ENCODE measurements at places on chromosomes 16 and 17.
A peak's percentile ranks its signal among the peaks of the same experiment; 100 is the strongest.

DNA sequence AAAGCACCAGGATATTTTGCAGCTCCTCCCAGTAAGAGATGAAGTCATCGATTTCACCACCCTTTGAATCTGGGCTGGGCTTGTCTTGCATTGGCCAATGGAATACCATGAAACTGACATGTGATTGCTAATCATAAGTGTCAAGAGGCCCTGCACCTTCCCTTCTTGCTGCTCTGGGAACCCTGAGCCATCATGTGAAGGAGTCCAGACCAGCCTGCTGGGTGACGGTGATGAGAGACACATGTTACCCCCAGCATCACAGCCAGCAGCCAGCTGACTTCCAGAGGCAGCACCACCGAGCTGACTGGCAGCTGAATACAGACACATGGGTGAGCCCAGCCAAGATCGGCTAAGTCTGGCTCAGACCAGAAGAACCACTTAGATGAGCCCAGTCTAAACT is 43.6 kb upstream of the CACNG4 start:
- DNase-seq = no peak

DNA sequence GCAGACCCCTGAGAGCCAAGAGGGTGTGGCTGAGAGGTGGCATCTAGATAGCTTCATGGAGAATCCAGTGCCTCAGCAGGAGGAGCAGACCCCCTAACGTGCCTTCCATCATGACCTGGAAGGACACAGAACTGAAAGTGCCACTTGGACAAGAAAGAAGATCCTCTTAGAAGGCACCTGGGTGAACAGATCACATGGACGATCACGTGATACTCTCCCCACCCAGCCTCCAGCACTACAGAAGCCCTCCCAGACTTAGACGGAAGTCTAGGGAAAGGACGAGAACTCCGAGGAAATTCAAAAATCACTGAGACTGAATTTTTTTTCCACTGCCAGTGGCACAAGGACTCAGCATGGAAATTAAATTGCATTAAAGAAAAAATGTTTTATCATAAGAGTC is 113.4 kb downstream of the MRM1 start:
- no peak for DNase-seq

GRCh38 chr17:6244796-6245195 is 174.6 kb downstream of the WSCD1 start:
- DNase-seq = no peak

DNA sequence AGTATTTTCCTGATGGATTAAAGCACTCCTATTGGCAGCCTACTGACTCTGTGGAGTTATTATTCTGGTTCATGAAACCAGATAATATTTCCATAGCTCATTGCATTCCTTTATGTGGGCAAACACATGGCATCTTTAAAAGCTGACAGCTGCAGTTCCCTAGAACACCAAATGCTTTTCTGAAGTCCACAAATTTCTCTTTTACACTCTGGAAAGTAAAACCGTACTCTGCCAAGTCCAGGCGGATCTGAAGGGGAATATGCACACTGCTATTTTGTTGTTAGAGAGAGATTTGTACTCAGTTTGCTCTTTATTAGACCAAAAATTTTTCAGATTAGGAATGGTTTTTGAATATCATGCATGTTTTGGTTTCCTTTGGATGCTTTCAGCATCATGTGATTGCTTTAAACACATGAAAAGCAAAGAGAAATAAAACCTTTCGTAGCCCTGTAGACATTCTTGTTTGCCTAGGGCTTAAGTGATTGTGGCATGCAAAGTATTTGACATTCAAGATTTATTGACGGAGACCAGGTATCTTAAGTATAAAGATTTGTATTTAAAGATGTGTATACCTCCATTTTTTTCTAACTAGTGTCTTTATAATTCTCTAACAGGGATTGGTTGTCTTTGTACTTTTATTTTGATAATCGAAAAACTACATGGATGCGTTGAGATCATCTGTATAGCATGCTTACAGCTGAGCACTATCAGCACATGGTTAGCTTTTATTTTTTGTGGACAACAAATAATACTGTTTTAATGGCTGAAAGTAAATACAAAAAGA is 19.5 kb downstream of the SEC14L1 start:
- peak; percentile 31 for DNase-seq

- DNase-seq = no peak
Measured at GRCh38 chr17:10598621-10599020, 49.2 kb upstream of the MYH2 start.

DNA sequence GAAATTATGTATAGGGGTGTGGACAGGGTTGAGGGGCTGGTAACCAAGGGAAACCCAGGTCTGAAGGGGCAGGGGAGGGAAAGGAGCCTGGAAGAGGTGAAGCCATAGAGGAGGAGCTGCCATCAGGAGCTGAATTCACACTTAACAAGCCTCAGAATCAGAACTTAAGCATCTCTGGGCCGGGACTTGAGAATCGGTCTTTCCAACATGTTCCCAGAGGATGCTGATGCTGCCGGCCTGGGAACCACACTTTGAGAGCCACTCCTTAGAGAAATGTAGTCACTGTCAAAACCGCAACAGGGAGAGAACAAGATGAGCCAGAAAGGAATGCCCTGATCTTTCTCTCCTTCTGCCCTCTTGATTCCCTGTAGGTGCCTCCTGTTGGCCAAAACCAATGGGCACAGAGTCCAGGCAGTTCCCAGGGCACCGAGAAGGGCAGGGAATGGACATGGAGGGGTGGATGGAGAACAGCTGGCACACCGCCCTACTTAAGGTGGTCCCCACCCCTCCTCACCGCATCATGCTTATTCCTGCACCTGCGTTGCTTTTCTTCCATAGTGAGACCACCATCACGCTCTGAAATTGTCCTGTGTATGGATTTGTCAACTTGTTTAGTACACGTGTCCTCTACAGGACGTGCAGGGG is 88.5 kb downstream of the GSG1L start:
- DNase-seq = no peak
